ENCODE measurements at places on chromosomes 7 and 10.

GRCh38 chr10:121823993-121824463, 103.8 kb downstream of the ATE1 start:
- peak; percentile 12 for DNase-seq

DNA sequence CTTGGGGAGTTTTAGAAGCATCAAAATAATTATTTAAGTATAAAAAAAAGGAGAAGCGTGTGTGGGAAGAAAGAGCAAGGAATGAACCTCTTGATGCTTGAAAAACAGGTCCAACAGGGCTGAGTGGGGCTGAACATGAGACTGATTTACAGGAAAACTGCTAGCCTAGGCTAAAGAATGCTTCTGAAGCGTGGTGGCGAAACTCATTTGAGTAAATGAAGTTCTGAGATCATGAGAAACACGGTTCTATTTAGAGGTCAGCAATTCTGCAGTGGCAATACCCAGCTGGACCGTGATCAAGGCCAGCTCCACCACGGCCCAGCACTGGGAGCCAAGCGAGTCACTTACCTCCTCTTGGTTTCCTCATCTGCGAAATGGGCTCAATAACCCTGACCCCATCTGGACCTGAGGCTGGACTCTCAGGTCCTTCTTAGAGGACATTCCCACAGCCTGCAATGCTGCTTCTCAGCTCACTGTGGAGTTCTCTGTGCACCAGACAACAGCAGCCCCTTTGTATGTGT, 140.1 kb upstream of the ADAM12 start:
- no peak for DNase-seq

- DNase-seq, result no peak
Measured at GRCh38 chr10:17213646-17214349, 12.3 kb upstream of the TRDMT1 start.

GRCh38 chr10:77043420-77043763, 594.2 kb downstream of the KCNMA1 start:
- DNase-seq, result no peak

GRCh38 chr7:37191797-37192196, 256.9 kb downstream of the ELMO1 start:
- no peak for DNase-seq

- peak; percentile 30 for DNase-seq
Measured at GRCh38 chr7:2939193-2939885, 95.2 kb upstream of the GNA12 start.

- peak; percentile 70 for DNase-seq
Measured at GRCh38 chr7:151311294-151311864, 30.2 kb upstream of the NUB1 start.

DNA sequence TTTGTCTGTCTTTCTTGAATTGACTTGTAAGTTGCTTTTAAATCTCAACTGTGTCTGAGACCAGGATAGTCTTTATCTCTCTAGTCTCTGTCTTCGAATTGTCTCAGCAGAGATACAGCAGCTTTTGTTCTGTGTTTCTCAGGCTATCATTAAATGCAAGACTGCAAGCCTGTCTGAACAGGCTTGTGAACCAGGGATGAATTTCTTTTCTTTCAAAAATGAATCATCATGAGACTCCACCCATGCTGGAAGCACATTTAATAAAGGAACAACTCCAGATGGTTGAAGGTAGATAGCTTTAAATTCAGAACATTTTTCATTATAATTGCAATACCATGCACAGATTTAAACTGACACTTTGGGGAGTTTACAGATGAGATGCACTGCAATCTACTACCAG, 155.9 kb downstream of the SEC23IP start:
- DNase-seq, result no peak

GRCh38 chr10:106384496-106384895, 780.0 kb downstream of the SORCS1 start:
- DNase-seq, result no peak

DNA sequence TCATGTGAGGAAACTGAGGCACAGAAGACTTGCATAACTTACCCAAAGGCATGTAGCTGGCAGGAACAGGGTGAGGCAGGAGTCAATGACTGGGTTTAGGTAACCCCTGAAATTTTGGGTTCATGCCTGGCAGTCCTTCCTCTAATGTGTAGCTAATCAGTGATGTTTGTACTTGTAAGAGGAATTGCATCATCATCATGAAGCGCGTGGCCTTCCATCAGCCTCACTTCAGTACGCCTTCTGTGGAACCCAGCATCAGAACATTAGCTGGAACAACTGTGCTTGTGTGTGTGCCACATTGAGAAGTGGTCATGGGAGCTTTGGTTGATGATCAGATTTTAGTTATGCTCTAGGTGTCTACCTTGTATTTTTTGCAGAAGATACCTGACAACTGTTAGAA, 18.2 kb upstream of the STMP1 start:
- peak; percentile 22 for DNase-seq

DNA sequence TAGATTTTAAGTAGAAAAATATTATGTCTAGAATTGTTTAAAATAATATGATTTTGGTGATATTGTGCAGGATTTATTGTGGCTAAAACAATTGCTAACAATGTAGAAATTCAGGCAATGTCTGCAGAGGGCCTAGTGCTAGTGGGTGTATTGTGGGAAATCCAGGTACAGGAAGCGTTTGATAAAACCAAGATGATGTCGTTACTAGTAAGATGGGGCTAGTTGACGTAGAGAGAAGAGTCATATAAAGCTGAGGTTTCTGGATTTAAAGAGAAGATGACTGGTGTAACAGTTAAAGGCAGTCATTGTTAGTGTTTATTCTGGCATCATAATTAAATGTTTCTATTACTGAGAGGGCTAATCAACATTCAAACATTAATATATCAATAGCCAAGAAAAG, 43.5 kb downstream of the ADK start:
- no peak for DNase-seq

GRCh38 chr7:43136064-43136463, 23.6 kb downstream of the HECW1 start:
- DNase-seq, result no peak

- no peak for DNase-seq
Measured at GRCh38 chr7:141301544-141301943, 227.7 kb downstream of the TMEM178B start.

DNA sequence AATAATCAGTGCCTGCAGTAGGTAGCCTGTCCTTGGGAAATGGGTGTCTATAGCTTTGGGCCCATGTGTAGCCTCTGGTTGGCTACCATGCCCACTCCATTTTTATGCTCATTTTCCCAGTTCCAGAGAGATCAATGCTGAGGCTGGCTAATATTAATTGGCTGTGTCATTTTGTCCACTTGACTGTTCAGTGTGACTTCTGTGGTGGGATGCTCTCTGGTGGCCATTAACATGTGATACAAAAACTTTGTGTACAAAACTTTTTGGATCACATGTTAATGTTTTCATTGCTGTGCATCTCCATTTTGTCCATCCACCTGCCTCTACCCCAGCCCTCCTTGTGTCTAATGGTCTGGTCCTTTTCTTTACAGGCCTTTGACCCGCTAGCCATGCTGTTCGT, 22.7 kb downstream of the VIM start:
- DNase-seq, result no peak

GRCh38 chr10:88620441-88620840, 33.9 kb downstream of the LIPJ start:
- DNase-seq, result no peak

GRCh38 chr7:151790830-151791620, 85.9 kb downstream of the PRKAG2 start:
- no peak for DNase-seq

DNA sequence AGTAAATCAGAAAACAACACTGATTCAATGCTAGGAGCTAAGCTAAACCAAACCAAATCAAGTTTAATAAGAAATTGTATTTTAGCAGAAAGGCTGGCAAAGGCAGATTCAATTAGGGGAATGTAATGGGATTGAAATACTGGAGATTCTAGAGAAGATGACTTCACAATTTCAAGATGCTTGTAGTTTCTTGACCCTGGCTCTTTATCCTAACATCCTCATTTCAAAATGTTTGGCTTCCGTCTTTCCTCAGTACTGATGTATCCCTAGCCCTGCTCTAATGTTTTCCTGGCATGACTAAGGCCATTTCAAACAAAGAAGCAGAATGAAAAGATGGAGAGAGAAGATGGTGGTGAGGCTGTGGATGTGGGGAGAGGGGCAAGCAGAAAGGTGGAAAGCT, 2.7 kb upstream of the JCAD start:
- DNase-seq, result no peak

DNA sequence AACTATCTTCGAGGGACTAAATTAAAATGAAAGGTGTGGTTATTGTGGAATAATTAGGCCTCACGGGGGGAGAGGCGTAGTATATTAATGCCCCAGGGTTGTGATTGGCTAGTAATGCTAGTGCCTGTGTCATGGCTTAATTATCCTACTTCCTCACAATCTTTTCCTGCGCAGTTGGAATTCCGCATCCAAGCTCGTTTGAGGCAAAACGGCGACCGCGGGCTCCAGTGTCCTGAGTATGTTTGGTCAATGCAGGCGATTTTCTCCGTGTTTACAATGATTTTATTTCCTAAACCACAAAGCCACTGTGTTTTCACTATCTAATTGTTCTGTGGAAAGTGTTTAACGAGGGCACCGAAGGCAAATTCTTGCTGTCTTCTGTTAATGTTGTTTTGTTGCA, 282.9 kb downstream of the CELF2 start:
- DNase-seq, result no peak
